EL (cell line): ENCODE measurements at places on chromosomes 3 and 15.
A peak's percentile ranks its signal among the peaks of the same experiment; 100 is the strongest.

DNA sequence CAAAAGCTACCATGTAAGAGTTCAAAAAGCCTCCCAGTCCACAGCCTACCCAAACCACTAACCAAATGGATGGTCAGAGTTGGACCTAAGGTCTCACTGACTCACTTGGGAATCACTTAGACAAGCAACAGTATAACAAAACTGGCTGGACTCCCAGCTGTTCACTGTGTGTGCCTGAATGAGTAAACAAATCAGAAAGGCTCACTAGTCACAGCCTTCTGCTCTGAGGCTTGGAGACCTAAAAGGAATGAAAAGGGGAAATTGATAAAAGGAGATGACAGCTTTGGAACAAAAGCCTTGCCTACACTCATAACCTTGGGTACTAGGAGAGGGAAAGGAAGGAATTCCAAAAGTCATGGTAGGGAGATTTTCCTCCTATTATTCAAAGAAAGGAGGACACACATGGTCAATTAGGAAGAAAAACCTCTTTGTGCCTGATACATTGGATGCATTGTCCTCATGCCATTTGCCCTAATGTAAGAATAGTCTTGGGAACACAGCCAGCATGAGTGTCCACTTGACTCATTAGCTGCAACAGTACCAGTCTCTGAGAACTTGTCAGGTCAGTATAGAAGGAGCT, 92.3 kb downstream of the FRMD5 start:
- DNase-seq = peak; percentile 97

- DNase-seq = peak; percentile 97
Measured at GRCh38 chr15:74040109-74040850, 42.1 kb downstream of the GOLGA6A start.

DNA sequence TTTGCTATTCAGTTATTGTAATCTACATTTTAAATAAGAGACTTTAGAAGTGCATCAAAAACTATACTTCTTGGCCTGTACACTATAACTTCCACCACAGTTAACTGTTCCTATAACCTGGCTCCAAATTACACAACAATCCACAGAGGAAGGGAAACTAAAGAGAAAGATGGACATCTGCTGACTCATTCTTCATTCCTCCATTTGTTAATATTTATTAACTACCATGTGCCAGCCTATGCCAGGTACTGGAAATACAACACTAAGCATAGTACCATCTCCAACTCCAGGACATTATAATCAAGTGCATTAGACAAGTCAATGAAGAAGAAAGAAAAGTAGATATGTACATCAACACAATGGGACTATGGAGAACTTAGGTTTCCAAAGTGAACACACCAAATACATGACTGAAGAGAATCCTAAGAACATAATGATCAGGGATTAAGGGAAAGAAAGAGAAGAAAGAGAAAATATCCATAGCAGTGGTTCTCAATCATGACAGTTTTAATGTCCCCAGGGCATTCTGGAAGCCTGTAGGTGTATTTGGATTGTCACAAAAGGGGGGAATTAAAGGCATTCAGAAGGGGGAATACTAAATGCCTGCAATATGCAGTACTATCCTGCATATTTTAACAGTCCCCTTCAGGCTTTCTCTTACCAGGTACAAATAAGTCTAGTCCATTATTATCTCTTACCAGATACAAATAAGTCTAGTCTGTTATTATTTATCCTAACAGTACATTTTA, 8.9 kb downstream of the ICE2 start:
- peak; percentile 23 for DNase-seq

DNA sequence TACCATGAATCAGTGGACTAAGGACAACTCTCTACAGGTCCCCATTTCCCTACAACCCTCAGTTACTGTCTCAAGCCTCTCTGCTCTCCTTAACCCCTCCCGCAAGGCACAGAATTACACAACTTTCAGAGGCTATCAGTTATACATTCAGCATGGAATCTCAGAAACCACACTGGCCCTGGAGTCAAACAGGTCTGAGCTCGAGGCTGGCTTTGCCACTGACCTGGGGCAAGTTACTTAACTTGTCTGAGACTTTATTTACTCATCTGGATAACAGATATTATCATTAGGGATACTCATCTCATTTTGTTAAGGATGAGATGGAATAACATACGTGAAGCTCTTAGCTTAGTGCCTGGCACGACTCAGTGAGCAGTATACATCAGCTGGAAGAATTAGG, 95.2 kb downstream of the WDR76 start:
- peak; percentile 56 for DNase-seq

GRCh38 chr3:185371306-185372074, 8.6 kb downstream of the MAP3K13 start:
- DNase-seq = no peak

GRCh38 chr3:71210257-71211007, 373.1 kb downstream of the FOXP1 start:
- peak; percentile 49 for DNase-seq

DNA sequence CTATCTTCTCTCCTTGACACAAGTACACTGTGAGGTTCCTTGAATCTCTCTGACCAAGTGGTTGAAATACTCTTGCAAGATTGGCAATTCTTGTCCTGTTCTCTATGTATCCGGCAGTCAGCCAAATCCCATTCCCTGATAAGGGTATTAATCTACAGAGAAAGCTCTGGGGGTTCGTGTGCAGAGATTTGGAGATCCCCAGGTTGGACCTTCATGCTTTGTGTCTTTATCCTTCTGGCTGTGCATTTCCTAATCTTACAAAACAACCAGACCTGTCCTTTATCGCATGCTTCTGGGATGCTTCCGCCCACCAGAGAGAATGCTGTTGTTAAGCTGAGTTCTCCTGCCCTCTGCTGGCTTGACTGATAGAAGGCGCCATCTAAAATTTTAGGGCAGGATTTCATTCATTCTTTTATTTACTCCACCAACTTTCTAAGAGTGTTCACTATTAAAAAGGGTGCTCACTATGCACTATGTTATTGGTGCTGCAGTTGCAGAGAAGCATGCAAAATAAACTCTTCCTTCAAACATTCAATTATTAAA, 8.6 kb upstream of the SST start:
- peak; percentile 69 for DNase-seq

DNA sequence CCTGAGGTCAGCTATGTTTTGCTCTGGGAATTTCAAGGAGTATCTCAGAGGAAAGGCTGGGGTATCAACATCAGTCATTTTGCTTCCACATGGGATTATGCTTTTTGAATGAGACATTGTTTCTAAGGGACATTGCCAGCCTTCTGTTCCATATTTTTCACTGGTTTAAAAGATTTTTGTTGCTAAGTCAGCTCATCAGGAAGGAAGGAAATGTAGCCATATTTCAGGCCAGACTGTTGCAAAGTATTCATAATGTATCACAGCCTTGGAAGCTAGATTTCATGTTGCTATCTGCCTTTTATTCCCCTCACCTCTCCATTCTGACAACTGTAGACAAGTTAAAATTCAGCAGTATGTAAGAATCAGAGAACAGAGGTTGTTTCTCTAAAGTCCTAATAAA, 61.0 kb upstream of the CHRM5 start:
- DNase-seq = no peak

GRCh38 chr15:49288391-49288790, 118.3 kb downstream of the GALK2 start:
- DNase-seq = no peak

- no peak for DNase-seq
Measured at GRCh38 chr3:123406598-123406997, 42.3 kb downstream of the ADCY5 start.

GRCh38 chr3:49780080-49780974, 6.0 kb downstream of the IP6K1 start:
- DNase-seq = no peak

GRCh38 chr3:5731100-5731499, 543.6 kb downstream of the EDEM1 start:
- no peak for DNase-seq

- no peak for DNase-seq
Measured at GRCh38 chr3:187781001-187781400, 35.7 kb upstream of the BCL6 start.

DNA sequence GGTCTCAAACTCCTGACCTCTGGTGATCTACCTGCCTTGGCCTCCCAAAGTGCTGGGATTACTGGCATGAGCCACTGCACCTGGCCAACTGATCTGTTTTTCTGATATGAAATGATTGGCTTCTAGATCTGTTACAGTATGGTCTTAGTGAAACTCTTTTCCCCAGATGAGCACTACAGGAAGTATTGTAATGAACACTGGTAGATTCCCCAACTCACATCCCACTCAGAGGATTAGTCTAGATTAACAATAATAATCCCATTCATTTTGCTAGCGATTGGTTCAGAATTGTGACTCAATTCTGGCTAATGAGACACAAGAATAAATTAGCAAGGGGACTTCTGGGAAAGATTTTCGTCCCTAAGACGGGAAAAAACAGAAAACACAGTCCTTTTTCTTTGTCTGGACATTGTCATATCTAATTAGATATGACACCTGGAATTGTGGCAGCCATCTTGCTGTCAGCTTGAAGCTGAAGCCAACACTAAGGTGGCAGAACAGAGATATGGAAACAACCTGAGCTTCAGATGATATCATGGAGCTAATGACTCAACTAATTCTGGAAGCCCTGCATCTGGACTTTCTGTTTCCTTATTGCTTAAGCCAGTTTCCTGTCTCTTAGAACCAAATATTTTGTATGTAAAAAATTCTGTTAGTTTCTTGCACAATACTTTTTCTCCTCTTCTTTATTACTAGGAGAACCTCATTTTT, 17.4 kb upstream of the NPTN start:
- DNase-seq = peak; percentile 45

GRCh38 chr15:84914909-84915605, 30.6 kb downstream of the SLC28A1 start:
- peak; percentile 91 for DNase-seq

DNA sequence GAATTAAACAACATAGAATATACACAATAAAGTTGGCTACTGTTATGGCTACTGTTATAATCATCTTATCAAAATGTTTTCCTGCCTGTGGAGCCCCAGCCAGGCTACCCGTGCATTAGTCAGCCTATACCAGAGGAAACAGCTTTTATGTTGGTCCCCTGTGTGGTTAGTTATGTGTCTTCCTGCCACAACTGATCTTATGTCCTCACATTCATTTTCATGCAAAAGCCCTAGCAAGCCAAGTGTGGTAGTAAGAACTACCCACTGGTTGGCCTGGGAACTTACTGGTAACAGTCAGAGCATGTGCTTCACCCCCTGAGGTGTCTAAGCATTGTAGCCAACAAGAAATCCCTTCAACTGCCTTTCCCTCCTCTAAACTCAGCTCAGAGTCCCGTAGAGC, 21.8 kb downstream of the MGLL start:
- peak; percentile 55 for DNase-seq

DNA sequence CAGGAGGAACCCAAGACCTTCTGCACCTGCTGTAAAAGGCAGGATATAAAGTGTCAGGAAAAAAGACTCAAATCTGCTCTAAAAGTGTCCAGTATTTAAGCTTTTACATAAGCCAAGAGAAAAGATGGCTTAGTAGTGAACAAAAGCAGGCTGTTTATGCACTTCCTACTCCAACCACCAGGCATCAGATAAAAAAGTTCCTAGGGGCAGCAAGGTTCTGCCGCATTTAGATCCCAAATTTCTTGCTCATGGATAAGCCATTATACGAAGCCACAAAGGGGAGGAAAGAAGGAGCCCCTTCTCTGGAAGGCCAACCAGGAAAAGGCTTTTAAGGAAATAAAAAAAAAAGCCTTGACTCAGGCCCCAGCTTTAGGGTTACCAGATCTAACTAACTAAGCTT, 10.6 kb upstream of the SLC9C1 start:
- DNase-seq = peak; percentile 6

DNA sequence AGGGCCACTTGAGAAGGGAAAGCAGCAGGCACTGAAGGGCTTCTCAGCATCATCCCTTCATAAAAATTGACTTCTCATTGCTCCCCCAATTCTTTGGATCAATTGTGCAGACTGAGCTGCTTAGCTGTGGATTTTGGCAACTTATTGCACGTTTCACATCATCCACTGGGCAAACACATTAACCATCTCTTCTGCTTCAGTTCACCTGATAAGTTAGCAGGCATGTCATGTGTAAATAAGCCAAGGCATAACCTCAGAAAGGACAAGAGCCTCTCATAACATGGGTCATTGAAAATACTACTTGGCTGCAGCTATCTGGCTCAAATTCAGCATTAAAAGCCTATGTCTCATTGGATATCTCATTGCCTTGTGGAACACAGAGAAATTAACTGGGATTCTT, 366.5 kb downstream of the LRRC3B start:
- no peak for DNase-seq

DNA sequence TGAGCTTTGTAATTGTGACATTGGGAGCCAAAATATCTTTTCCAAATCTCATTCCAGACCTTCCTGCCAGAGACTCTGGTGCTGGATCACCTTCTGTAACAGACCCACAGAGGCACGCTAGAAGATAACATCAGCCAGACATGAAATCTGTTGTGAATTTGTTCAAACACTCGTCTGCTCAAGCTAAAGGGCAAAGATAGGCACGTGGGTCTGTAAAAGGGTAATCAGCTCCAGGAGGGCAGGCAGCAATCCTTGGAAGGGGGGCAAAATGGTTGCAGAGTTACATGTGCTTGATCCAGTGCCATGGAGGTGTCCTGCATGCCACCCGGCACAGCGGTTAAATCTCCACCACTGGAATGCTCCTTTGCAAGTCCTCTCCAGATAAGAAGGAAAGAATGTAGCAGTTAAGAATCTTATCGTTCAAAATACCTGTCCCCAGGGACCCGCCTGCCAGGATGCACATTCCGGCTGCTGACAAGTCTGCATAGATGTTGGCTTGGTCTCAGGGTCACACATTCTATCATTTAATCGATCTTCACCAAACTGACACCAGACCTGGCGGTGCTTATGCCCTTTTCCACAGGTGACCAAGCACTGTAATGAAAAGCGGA, 74.8 kb downstream of the ADAMTS9 start:
- no peak for DNase-seq

DNA sequence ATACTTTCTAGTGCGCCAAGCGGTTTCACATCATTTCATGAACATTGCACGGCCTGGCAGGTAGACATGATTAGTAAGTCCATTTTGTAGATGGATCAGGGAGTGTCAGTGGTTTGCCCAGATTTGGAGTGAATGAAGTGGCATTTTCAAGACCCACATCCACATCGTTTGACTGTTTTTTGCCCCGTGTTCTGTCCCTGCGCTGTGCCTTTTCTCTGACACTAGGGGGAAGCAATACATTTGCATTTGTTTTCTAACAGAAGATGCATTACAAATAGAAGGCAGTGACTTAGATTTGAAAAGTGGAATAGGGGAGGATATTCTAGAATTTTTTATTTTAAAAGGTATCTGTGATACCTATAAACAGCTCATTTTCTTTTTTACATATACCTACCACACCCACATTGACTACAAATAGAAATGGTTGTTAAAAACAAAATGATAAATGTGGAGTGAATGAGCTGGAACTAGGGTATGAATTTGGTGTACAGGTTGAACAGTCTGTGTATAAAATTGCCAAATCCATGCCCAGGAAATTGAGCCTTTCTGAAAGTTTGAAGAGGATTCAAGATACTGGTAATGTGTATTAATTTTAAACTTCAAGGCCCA, 98.0 kb downstream of the USP13 start:
- peak; percentile 13 for DNase-seq

- DNase-seq = no peak
Measured at GRCh38 chr3:81989274-81989673, 227.8 kb upstream of the GBE1 start.
